ENCODE measurements at places on chromosomes 12 and 14.

GRCh38 chr14:30861200-30861599 lies 13.2 kb upstream of the COCH start:
- no peak for DNase-seq

DNA sequence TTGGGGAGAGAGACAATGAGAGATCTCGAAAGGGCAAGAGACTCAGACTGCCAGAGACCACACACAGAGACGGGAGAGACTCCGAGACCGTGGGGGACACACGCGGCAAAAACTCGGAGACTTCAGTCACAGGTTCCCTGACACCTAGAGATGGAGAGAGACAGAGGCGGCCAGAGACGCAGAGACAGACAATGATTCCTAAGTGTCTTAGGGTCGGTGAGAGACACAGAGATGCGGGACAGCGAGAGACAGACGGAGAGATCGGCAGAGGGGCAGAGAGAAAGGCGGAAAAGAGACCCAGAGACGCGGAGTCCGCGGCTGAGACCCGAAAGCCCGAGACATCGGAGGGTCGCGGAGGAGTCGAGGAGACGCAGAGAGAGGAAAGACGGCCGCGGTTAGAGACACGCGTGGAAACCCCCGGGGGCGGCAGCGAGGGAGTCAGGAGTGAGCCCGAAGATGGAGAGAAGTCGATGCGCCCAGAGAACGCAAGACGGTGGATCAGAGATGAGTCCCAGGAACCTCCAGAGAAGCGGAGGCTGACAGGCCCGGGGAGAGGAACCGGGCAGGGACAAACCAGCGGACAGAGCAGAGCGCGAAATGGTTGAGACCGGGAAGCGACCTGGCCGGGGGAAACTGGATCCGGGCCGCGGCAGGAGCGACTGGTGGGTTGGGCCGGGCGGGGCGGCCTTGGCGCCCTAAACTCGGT lies 7.8 kb downstream of the LHX5 start:
- DNase-seq, result no peak

DNA sequence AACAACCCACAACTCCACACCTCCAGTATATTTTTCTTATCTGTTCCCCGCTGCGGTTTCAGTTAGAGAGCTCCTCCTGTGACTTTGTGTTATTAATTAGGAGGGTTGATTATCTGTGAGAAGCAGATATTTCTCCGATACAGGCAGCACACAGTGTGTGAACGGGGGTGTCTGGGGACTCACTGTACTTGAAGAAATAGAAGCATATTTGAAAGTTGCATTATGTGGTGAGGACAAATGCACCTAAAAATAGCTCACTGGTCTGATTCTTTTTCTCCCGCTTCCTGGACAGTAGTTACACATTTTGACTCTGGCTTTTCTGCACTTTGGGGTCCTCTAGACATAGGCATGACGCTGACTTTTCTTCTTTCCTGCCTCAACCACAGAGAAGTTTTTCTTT lies 277.7 kb downstream of the VRK1 start:
- DNase-seq, result no peak

DNA sequence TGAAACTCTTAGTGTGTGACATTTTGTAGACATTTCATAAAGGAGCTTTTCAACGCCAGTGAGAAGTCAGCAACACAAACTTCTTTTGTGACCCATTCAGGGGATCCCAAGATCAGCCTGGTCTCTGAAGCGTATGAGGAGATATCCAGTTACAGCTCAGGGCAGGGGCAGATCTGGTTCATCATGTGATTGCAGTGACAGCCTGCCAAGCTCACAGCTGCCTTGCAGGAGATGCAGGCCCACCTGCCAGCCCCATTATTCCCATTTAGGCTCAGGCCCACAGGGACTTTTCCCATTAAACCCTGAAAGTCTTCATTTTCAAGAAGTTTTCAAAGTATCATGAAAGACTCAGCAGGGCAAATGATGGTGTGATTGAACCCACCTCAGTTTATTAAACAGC lies 38.3 kb downstream of the SRGAP1 start:
- DNase-seq, result peak; percentile 80

- DNase-seq, result no peak
Measured at GRCh38 chr12:2395354-2395977, 342.7 kb downstream of the CACNA1C start.

DNA sequence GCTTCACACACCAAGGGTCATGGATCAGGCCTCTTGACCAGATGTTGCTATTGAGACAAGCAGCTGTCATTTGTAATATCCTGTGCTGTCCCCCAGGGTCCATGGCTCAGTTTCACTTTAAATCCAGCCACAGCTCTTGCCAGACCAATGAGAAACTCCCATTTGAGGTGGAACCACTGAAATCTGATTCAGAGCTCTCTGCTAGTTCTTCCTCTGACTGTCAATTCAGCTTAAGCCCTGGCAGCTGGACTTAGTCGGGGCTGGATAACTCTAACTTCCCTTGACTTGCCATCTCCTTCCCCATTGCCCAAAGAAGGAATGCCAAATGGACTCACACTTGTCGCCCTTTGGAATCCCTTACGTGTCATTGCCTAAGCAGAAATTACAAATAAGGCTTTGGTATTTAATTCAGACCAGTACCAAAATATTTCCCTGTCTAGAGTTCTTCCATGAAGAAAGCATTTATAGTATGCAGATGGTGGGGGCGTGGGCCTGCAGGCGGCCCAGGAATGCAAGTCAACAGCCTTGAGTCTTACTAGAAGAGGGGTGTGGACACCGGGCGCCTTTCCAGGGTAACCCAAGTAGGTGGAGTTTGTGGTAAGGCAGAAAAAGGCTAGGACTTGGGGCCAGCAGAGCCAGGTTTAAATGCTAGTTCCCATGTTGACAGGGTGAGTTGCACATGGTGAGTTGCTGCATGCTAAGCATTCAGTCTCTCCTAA lies 96.9 kb upstream of the TMPO start:
- no peak for DNase-seq

DNA sequence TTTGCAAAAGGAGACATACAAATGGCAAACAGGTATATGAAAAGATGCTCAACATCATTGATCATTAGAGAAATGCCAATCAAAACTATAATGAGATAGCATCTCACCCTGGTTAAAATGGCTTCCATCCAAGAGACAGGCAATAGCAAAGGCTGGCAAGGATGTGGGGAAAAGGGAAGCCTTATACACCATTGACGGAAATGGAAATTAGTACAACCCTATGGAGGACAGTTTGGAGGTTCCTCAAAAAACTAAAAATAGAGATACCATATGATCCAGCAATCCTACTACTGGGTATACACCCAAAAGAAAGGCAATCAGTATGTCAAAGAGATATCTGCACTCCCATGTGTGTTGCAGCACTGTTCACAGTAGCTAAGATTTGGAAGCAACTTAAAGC lies 17.3 kb upstream of the CKAP4 start:
- no peak for DNase-seq

DNA sequence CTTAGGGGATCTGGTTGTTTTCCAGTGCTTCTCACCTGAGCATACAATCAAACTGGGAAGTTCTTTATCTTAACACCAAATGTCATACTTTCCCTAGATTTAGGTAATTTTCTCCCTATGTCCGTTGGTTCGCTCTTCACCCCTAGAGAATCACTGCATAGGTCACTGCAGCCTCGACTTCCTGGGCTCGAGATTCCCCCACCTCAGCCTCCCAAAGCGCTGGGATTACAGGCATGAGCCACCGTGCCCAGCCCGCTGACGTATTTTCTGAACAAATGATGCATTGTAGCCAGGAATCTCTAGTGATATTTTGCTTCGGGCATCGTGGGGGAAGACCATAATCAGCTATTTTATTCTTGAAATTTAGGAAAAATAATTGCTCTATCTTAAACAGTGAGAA lies 1.1 kb upstream of the RPL41 start:
- no peak for DNase-seq

GRCh38 chr12:108589028-108589839 lies 8.7 kb downstream of the TMEM119 start:
- DNase-seq, result peak; percentile 54

- no peak for DNase-seq
Measured at GRCh38 chr14:64612971-64613666, 63.4 kb downstream of the PPP1R36 start.

GRCh38 chr14:39158222-39158858 lies 11.8 kb downstream of the TRAPPC6B start:
- no peak for DNase-seq

DNA sequence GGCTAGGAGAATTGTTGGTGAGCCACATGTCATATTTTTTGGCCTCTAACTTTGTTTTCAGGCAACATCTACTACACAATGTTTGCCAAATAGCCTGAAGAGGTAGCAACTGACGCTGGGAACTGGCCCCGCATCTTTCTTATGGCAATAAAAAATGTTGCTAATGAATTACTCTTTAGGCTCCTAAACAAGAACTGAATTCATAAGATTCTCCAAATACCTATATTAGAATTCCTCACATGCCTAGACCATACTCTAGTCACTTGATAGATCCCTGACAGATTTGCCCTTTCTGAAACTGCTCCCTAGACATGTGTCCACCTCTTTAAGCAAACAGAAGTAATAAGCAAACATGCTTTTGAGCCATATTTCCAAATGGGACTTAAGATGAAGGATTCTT lies 209.0 kb upstream of the ATXN7L3B start:
- DNase-seq, result no peak

GRCh38 chr14:94977016-94977415 lies 180.3 kb downstream of the DICER1 start:
- no peak for DNase-seq

- no peak for DNase-seq
Measured at GRCh38 chr14:74444866-74445265, 18.9 kb upstream of the SYNDIG1L start.

DNA sequence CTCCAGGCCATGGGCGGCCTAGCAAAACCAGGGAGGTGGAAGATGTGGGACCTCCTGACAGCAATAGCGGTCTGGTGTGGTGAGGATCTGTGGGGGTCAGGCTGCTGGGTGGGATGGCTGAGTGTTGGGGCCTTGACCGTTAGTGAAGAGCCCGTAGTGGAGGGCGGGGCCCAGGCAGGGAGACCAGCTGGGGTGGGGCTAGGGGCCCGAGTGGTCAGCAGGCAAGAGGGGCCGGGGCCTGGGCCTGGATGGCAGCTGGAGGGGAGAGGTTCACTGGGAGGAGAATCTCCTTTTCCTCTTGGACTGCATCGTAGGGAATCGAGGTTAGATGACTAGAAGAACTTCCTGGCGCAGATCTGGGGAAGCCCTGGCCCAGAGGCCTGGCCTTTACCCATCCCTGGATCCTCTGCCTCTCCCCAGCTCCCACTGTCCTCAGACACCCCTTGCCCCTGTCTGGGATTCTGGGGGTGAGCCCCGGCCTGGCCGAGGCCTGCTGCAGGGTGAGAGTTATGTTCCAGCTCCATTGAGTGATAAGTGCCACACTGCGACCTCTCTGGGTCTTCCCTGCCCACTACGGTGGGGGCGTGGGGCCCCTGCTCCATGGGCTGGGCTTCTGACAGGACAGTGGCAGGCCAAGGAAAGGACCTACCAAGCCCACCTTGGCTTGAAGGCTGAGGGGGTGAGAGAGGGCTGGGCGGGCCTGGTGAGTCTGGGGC lies 47.1 kb downstream of the KRT80 start:
- no peak for DNase-seq

DNA sequence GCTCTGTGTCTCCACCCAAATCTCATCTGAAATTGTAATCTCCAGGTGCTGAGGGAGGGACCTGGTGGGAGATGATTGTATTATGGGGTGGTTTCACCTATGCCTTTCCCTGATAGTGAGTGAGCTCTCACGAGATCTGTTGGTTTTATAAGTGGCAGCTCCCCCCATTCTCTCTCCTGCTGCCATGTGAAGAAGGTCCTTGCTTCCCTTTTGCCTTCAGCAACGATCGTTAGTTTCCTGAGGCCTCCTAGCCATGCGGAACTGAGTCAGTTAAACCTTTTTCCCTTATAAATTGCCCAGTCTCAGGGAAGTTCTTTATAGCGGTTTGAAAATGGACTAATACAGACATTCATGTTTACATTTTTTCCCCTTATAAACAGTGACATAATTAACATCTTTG lies 36.1 kb downstream of the PELI2 start:
- DNase-seq, result no peak

GRCh38 chr12:109033239-109034196 lies 12.7 kb upstream of the SVOP start:
- peak; percentile 14 for DNase-seq

DNA sequence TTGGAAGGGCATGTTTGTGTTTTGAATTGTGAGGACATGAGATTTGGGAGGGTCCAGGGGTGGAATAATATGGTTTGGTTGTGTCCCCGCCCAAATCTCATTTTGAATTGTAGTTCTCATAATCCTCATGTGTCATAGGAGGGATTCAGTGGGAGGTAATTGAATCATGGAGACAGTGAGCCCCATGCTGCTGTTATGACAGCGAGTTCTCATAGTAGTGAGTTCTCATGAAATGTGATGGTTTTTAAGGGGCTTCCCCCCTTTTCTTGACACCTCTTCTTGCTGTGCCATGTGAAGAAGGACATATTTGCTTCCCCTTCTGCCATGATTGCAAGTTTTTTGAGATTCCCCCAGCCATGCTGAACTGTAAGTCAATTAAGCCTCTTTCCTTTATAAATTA lies 260.0 kb downstream of the DUSP6 start:
- no peak for DNase-seq

DNA sequence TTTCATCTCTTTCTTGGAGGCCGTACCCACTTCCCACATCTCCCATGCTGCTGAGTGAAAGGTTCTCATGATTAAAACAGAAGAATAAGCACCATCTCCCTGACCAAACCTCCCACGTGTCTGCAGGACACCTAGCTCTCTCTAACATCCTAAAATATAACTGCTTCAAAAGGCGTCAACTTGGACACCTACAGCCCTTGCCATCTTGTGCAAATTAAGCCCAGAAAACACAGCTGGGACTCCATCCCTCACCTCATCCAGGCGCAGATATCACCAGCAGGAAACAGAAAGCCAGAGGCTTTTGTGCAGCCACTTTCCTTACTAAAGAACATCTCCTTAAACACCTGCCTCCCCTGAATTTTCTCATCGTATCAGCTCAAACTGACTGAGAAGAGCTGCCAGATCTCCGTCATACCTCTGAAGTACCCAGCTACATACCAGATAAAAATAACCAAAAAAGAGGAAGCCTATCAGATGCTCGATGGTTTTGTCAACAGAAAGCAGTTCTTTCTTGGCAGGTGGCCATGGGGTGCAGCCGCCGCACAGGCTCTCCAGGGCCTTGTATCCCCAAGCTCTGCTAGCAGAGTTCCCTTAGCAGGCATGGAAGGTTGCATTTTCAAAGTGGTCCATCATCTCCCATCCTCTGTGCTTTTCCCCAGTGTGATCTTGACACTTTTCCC lies 28.8 kb downstream of the MAP3K9 start:
- peak; percentile 6 for DNase-seq

GRCh38 chr12:47648056-47648579 lies 57.7 kb downstream of the RPAP3 start:
- no peak for DNase-seq

DNA sequence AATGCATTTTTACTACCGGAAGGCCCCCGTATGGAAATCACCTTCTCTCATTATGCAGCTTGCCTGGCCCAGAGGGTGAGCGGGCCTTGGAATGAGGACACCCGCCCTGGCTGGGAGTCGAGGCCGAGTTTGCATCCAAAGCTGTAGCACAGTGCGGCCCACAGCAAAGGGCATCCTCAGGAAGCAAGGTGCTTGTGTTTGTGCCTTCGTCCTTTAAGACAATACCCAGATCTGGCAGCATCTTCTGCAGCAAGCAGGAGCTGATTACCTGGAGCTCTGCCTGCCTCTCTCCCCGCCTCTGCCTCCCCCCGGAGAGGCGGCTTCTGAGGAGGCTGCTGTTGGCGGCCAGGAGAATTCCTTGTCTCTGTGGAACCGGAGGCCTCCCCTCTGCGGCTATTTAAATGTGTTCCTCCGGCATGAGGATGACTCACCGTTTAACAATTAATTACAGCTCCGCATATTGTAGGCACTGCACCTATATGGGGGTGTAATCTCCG lies 145.3 kb downstream of the CACNA1C start:
- no peak for DNase-seq

- DNase-seq, result no peak
Measured at GRCh38 chr14:61325166-61325565, 3.8 kb downstream of the PRKCH start.

Data from NCI-H2107 (cell line).